Femur (tissue), 1 donor: ENCODE measurements at places on chromosomes 5 and 9.

DNA sequence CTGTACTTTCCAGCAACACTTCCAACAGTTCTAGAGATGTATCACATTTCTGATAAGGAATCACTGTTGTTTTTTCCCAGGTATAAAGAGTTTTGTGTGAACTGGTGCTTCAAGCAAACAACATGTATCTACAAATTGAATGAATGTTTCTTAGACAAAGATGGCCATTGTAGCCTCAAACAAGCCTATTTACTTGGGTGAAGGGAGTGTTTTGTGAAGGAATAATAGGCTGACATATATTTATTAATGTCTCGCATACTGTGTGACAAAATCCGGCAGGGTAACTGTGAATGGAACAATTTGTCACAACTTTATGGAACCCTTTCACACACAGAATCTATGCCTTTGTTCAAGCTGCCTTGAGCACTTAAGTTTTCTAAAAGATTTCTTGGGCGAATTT lies 24.8 kb upstream of the DAB2 start:
- no peak for DNase-seq

DNA sequence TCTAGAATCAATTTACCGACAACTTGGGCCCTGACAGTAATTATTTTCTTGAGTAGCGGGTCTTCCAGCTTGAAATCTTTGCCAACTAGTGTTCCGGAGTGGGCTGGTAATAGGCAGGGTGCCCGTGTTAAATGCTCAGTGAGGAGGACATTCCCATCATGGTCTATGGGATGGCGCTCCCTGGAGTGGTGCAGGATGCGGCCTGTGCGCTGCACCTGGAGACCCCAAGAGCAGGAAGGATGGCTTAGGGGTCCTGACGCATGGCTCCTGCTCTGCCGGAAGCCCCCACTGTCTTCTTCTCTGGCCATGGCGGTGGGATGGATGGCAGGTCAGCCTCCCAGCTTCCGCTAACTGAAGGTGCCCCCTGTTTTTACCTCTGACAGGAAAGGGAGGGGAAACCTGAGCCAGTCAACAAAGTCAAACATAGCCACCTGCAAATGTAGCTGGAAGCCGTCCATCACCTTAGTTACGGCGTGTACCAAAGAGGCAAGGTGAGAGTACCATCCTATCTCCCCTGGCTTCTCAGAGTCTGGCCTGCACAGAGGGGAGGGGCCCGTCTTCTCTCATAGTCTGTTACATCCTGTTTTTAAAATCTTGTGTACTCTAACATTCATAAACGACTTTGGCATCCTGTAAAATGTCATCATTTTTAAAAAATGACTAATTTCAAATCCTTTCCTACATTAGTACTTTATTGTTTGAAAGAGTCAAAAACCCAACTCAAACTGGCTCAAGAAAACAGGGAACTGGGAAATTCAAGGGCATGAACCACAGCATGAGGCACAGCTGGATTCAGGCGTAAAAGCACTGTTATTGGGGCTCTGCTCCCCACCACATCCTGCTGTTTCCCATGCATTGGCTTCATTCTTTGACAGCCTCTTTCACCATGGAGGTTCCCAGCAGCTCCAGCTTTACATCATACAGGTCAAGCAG lies 28.5 kb upstream of the UNC5A start:
- no peak for DNase-seq

DNA sequence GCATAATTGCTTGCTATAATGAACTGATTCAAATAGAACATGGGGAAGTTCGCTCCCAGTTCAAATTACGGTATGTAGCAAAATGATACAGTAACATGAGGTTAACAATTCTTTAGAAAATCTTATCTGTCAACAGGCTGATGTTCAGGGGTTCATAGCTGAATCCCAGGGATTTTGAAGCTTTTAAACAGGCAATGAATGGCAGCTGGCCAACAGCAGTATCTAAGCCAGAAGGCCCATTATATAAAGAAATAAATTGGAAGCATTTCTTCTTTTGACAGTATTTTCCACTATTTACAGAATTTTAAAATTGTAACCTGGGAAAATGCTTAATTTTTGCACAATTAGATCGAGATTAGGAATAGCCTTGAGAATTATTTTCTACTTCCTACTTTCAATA lies 126.8 kb downstream of the PDE8B start:
- DNase-seq = no peak

DNA sequence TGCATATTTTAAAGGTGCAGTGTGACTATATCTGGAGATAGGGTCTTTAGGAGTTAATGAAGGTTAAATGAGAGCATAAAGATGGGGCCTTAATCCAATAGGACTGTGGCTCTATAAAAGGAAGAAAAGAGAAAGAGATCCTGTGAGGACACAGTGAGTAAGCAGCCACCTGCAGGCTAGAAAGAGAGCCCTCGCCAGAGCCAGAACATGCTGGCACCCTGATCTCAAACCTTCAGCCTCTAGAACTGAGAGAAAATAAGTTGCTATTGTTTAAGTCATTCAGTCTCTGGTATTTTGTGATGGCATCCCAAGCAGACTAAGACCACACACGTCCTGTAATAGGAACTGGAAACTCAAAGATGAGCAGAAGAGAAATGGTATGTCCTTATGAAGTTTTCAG lies 41.0 kb downstream of the RNF180 start:
- no peak for DNase-seq

DNA sequence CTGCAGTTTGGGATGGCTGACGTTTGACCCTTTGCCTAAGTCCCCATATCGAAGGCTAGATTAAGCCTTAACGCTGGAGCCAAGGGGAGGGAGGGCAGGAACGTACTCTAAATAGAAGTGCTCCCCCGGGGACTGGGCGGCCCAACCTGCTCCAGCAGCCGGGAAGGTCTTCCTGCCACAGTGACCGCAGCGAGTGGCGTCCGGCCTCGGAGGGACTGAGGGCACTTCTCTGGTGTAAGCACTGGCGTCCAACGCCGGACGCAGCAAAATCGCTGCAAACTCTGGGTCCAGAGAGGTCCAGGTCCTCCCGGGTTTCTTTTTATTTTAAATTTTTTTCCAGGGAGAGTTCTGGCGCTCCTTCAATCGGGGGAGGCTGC lies 505 bp upstream of the ACER2 start:
- no peak for DNase-seq

DNA sequence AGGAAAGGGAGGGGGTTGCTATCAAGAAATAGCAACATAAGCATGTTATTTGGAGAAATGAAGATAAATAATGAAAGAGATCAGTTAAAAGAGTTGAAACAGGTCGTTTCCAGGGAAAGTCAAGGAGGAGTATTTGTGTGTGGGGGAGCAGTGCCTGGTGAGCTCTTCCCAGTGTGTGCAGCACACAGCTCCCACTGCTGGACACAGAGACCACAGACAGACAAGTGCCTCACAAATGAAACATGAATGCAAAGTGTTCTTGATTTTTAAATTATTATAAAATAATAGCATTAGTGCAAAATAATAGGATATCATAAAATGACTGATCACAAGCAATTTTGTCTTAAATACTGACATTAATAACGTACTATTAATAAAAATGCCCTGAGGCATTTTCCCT lies 40.8 kb downstream of the LIFR start:
- no peak for DNase-seq

- no peak for DNase-seq
Measured at GRCh38 chr9:136412962-136413361, 2.5 kb downstream of the PMPCA start.

DNA sequence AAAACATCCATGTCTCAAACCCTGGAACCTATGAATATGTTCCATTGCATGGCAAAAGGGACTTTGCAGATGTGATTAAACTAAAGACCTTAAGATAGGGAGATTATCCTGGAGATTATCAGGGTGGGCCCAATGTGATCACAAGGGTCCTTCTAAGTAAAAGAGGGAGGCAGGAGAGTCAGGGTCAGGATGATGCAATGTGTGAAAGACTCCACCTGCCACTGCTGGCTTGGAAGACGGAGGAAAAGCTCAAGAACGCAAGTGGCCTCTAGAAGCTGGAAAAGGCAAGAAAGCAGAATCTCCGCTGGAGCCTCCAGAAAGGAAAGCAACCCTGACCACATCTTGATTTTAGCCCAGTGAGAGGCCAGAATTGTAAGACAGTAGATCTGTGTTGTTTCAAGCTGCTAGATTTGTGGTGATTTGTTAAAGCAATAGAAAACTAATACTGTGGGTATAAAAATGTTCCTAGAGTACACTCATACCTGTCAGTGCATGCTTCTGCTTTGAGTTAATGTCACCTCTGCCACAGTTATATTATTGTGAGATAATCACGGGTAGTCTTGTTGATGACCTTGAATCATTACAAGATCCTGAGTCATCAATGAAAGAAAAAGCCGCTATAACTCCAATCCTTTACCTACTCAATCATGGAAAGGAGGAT lies 93.5 kb upstream of the TNPO1 start:
- no peak for DNase-seq

DNA sequence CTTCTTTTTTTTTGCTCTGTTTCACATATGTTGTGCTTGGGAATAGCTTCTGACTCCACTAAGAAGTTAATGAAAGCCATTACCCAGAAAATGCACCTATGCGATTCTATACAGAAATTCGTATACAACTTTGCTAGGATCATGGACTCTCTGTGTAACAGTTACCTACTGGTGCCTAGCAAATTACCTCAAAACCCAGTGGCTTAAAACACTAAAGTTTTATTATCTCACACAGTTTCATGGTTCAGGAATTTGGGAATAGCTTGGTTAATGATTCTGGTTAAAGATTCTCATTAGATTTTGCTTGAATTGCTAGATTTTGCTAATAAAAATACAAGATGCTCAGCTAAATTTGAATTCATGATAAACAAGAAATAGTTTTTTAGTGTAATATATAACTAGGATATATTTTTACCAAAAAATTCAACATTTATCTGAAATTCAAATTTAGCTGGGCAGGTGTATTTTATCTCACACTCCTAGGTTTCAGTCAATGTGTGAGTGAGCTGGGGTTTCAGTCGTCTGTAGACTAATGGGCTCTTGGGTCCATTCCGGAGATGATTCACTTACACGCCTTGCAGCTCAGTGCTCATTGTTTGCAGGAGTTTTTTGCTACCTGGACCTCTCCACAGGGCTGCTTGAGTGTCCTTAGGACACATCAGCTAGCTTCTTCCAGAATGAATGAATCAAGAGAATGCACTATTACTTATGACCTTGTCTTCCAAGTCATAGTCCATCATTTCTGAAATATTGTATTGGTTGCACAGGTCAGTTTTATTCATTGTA lies 75.1 kb downstream of the MROH2B start:
- no peak for DNase-seq

DNA sequence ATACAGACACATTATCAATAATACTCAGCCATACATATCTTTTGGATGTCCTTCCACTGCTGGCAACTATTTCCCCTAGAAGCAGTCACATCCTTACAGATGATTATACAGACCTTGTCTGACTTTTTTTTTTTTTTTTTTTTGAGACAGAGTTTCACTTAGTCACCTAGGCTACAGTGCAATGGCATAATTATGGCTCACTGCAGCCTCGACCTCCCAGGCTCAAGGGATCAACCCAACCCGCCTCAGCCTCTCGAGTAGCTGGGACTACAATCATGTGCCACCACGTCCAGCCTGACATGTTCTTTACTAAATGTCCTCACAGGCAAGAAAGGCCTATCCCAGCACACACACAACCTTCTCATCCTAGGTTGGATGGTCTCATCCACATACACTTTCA lies 24.0 kb downstream of the NR6A1 start:
- no peak for DNase-seq

GRCh38 chr5:141696431-141696830 lies 14.4 kb upstream of the ARAP3 start:
- DNase-seq = no peak

DNA sequence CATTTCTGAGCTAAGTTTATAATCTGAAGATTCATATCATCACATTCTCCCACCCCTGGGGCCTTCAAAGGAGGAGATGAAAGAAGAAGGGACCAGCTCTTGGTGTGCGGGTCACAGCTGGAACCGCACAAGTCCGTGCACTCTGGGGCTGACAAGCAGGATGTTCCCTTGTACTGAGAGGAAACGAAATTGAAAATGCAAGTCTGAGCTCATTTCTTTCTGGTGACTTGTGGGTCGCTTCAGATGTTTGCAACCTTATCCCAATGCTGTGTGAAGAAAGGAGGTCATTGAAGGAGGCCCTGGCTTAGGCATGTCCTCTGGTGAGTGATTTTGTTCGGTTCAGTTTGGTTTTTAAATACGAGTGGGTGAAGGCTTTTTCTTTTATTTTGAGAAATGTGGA lies 59.6 kb downstream of the C9orf152 start:
- DNase-seq = no peak

DNA sequence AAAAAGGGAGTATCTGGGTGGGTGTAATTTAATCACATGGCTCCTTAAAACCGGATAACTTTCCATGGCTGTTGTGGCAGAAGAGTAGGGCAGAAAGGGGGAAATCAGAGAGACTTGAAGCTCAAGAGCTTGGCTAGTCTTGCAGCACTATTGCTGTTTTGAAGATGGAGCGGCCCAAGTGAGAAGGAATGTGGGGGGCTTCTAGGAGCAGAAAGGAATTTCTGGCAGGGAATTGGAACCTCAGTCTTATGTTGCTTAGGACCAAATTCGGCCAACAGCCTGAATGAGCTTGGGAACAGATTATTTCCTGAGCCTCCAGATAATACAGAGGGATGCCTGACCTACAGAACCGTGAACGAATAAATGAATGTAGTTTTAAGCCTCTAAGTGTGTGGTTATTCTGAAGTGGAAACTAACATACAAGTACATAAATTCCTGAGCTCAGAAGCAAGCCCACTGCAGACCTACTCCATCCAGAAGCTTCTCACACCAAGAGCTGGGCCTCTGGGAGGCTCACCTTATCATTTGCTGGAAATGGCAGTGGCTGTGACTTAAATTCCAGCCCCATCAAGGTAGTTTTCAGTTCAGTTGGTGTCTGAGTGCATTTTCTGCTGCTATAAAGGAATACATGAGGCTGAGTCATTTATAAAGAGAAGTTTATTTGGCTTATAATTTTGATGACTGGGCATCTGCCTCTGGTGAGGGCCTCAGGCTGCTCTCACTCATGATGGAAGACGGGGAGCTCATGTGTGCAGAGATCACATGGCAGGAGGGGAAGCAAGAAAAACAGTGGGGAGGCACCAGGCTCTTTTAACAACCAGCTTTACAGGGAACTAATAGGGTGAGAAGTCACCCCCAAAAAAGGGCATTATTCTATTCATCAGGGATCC lies 15.3 kb upstream of the TMEM174 start:
- no peak for DNase-seq
